ENCODE measurements at places on chromosomes 4 and X.
A peak's percentile ranks its signal among the peaks of the same experiment; 100 is the strongest.

- peak; percentile 89 for ATAC-seq
Observed at GRCh38 chrX:129759576-129760061, 20.1 kb upstream of the SASH3 start.

DNA sequence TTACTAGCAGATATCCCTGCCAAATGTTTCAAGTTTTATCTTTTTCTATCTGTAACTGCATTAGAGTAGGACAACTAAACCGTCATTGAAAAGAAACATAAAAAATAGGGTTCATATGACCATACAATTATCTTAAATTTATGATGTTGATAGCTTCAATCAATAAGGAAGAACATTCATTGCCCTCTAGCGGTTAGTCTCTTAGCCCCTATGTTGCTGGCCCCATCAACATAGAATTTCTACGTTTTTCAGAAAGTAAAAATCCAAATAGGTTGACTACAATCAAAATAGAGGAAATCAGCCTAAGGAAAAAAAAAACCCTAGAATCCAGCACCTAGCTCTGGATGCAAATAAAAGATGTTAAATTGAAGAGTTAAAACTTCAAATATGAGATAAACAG lies 225.1 kb upstream of the ITM2A start:
- ATAC-seq: no peak

GRCh38 chr4:127993151-127993550 lies 27.9 kb downstream of the ABHD18 start:
- ATAC-seq: no peak

DNA sequence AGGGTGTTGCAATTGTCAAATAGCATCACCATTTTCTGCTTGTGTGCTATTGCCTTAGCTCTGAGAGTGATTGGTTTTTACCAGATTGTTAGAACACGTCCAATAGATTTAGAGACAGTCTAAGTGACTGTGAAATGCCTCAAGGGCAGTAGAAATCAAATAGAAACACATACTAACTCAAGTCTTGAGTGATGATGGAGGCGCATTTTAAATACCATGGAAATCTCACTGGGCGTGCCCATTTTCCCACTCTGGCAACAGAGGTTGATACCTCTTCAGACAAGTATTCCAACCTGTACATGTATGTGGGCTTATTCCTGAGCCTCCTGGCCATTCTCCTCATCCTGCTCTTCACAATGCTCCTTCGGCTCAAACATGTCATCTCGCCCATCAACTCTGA lies 7.2 kb downstream of the SERTM2 start:
- ATAC-seq: no peak

DNA sequence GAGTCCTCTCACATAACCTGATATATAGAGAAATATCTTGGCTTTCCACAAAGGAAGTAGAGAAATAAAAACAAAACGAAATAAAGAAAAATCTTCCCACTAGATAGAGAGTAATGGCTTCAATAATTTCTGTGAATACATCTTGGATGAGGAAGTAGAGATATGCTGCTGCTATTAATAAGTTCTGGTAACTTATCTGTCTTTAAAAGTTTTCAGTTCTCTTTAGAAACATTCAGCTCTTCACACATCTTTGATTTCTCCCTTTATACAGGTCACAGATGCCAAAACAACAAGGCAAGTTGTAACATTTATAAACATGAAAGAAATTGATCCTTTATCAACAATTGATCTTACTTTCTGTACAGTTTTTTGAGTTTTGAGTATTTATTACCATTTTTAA lies 615.8 kb downstream of the TRAM1L1 start:
- no peak for ATAC-seq
